ENCODE measurements at places on chromosomes 3 and 15. TPM values are rescaled to one million over a fixed set of nuclear protein-coding genes. Genes with fewer than 3 reads are reported as not detected.

DNA sequence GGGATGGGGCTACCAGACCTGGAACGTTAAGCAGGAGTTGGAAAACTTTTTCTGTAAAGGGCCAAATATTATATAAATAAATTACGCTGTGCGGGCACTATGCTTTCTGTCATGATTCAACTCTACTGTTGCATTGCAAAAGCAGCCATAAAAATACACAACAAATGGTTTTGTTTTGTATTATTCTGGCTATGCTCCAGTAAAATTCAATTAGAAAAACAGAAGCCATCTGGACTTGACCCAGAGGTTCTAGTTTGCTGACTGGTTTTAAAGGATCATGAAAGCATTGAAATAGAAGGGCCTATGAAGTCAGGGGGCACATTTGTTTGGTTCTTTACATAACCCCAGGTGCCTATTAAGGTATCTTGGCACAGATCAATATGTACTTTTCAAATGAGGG lies 647.4 kb upstream of the LMCD1 start:
- no peaks in the 10 kb centered on the region for H3K27me3 ChIP-seq
- no peak overlapping the region for H3K4me3 ChIP-seq

DNA sequence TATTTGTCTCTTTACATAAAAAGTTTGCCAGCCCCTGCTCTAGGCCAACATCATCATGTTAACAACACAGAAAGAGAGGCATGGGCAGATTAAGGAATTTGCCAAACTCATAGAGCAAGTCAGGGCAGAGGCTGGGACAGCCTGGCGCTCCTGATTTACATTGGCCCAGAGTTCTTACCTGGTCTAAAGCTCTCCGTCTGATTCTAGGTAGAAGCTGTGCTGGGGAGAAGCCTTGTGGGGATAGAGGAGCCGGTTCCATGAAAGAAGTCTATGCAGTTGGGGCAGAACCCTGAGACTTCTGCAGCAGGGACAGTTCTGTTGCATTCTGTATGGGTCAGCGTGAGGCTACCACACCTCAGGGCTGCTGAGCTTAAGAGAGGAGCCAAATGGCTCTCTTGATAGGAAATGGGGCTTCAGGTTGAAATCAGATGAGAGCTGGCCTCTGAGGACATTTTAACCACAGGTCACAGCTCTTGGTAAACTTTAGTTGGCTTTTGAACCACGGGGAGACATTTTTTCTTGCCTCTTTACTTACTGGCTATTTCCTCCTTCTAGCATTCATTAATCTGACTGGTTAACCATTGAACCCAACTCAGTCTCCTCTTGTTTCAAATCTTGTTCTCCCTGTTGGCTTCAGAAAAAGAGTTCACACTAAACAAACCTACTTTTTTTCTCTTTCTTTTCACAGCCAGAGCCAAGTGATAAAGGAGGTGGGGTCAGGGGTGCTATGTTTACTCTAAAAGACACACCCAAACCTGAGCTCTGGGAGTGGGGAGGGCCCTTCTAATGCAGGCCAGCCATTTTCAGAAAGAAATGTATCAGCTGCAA lies 250.7 kb downstream of the OPA1 start:
- H3K4me1 ChIP-seq, result peaks cover 3% of the 10 kb centered on the region
- H3K36me3 ChIP-seq, result no peaks in the 10 kb centered on the region
- DNase-seq, result no peak
- H3K27me3 ChIP-seq, result peaks cover 4% of the 10 kb centered on the region
- no peak overlapping the region for H3K27ac ChIP-seq

DNA sequence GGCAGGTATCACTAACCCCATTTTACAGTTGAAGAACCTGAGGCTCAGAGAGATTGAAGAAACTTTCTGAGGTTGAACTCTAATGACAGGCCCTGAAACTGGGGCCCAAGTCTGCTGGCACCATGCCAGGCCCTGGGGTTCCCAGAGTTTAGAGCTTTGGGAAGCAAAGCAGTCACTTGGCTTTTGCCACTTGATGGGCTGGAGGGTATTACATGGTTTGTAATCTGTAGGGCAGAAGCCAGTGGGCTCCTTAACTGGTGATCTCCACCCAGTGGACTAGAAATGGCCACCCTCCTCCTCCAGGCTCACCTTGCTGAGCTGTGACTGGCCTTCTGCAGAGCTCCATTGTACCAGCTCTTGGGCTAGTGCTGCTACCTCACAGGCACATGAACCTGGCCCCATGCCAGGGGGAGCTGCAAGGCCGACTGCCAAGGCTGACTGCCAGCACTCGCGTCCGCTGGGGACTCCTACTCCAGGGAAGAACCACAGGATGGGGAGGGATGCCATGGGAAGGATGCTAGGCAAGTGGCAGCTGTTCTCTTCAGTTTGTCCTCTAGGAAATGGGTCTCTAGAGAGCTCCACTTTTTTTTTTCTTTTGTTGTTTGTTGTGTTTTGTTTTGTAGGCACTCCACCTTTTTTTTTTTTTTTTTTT lies 104.8 kb downstream of the ETFA start:
- no peak overlapping the region for H3K4me3 ChIP-seq
- no peaks in the 10 kb centered on the region for H3K27me3 ChIP-seq
- no peak for DNase-seq
- no peak overlapping the region for H3K27ac ChIP-seq

DNA sequence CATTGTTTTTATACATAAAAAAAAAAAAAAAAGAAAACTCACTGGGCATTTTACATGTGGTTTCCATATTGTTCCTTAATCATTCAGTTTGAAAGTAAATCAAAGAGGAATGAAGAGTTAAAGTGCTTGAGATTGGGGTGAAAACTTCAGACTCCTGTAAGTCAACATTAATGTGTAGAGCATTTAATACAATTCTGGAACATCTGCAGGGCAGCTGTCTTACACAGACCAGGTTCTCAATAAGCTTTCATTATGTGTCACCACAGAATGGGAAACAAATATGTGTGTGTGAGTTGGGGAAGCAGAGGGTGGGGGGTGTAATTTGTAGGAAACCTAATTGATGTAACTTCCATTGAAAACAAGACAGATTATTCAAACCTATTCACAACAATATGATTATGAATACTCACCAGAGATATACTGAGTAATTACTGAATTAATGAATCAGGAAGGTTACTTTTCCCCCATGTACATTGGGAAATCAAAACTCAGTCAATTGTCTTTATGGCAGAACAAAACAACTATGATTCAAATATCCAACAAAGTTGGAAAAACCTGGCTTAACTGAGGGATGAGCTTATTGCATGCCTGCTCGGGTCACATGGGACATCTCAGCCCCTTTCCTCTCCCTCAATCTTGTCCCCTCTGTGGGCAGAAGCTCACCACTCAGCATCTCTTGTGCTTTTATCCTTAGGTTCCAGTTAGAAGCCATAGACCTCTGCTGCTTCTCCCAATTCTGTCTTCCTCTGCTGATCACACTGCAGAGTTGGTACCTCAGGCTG lies 281.2 kb upstream of the THBS1 start:
- no peak overlapping the region for H3K27ac ChIP-seq
- peaks cover 1% of the 10 kb centered on the region for H3K4me1 ChIP-seq
- peaks cover 3% of the 10 kb centered on the region for H3K27me3 ChIP-seq
- H3K4me3 ChIP-seq, result no peak overlapping the region

- no peak overlapping the region for H3K27ac ChIP-seq
- no peak for DNase-seq
- H3K27me3 ChIP-seq, result peaks cover 9% of the 10 kb centered on the region
- H3K4me1 ChIP-seq, result peaks cover 34% of the 10 kb centered on the region
These were observed 100.2 kb upstream of the TLE3 start for GRCh38 chr15:70197945-70198361.

- H3K4me3 ChIP-seq, result no peak overlapping the region
- H3K4me1 ChIP-seq, result peaks cover 38% of the 10 kb centered on the region
- no peaks in the 10 kb centered on the region for H3K27me3 ChIP-seq
- H3K36me3 ChIP-seq, result no peaks in the 10 kb centered on the region
These were observed 13.8 kb downstream of the VPS18 start for GRCh38 chr15:40908095-40908494.

- peak overlapping the region; percentile 37 for H3K4me3 ChIP-seq
- no peaks in the 10 kb centered on the region for H3K36me3 ChIP-seq
- no peaks in the 10 kb centered on the region for H3K27me3 ChIP-seq
These were observed 27.1 kb upstream of the PIK3CB start for GRCh38 chr3:138861798-138862197.

GRCh38 chr3:196203846-196204245 lies 7.4 kb downstream of the ZDHHC19 start:
- peaks cover 3% of the 10 kb centered on the region for H3K4me1 ChIP-seq
- H3K27ac ChIP-seq, result no peak overlapping the region
- no peak overlapping the region for H3K4me3 ChIP-seq
- no peaks in the 10 kb centered on the region for H3K36me3 ChIP-seq
- peaks cover 16% of the 10 kb centered on the region for H3K27me3 ChIP-seq

GRCh38 chr15:46518381-46518780 lies 883.6 kb downstream of the SQOR start:
- no peaks in the 10 kb centered on the region for H3K36me3 ChIP-seq
- H3K4me1 ChIP-seq, result no peaks in the 10 kb centered on the region
- H3K27me3 ChIP-seq, result no peaks in the 10 kb centered on the region
- no peak overlapping the region for H3K4me3 ChIP-seq
- DNase-seq, result no peak
- no peak overlapping the region for H3K27ac ChIP-seq

GRCh38 chr3:3172627-3173026 lies 6.9 kb downstream of the CRBN start:
- H3K27me3 ChIP-seq, result no peaks in the 10 kb centered on the region
- H3K27ac ChIP-seq, result no peak overlapping the region
- H3K36me3 ChIP-seq, result peaks cover 2% of the 10 kb centered on the region
- no peak for DNase-seq

DNA sequence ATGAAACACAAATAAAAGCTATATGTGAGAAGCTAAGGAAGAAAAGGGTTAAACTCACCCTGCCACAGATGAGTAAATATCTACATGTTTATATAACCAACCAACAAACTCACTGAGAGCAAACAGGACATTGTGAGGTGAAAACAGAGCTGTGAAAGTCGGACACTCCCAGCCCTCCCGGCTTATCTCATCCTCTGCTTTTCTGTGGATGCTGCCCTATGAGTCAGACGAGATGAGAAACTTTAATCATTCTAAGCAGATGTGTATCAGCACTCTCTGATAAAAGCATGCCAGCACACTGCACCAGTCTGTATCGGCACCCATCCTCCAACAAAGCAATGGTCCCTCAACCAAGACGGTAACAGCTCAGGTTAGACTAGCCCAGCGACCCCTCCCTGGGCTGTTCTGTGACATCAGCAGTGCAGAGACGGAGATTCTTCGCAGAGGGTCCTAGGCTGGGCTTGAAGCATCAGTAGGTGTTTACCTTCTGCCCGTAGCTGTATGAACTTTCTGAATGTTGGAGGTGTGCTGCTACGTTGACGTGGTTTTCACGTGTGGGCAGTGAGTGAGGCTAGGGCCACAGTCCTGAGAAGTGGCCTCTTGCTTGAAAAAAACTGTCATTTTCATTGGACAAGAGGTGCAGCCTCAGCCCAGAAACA lies 119.8 kb upstream of the ALDH1A3 start:
- no peak for DNase-seq
- peaks cover 13% of the 10 kb centered on the region for H3K4me1 ChIP-seq
- no peaks in the 10 kb centered on the region for H3K36me3 ChIP-seq
- no peaks in the 10 kb centered on the region for H3K27me3 ChIP-seq
- peak overlapping the region; percentile 29 for H3K27ac ChIP-seq

DNA sequence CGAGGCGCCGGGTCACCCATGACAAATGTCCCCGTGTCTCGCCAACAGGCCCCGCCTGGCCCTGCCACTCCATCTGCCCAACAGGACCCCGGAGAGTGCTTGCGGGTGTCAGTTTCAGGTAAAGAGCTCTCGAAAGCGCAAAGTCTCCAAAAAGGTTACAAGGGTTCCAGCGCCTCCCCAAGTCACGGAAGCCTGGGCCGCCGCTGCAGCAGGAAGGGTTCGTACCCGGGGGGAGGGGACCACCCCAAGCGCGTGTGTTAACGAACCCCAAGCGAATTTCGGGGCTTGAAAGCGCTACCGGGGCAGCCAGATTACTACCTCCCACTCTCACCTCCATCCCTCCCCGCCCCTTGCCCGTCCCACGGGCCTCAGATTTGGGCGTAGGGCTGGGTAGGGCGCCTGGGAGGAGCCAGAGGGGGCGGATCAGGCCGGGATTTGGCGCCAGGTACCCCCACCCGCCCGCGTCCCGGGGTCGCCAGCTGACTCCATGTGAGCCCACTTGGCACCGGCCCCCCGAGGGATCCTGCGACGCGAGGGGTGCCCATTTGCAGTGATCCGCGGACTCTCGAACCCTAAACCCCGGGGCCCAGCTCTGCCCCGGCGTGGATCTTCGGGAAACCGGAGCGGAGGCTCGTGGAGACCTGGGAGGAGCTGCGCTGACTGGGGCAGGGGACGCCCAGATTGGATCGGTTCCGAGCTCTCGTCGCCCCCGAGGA lies 85.9 kb downstream of the NR2F2 start:
- DNase-seq, result no peak
- peaks cover 56% of the 10 kb centered on the region for H3K4me1 ChIP-seq
- H3K27ac ChIP-seq, result no peak overlapping the region
- H3K4me3 ChIP-seq, result peak overlapping the region; percentile 79
- peaks cover 98% of the 10 kb centered on the region for H3K27me3 ChIP-seq

GRCh38 chr3:39186692-39187151 lies 5.7 kb downstream of the XIRP1 start:
- H3K36me3 ChIP-seq, result no peaks in the 10 kb centered on the region
- no peak overlapping the region for H3K4me3 ChIP-seq
- H3K27ac ChIP-seq, result no peak overlapping the region
- DNase-seq, result no peak

DNA sequence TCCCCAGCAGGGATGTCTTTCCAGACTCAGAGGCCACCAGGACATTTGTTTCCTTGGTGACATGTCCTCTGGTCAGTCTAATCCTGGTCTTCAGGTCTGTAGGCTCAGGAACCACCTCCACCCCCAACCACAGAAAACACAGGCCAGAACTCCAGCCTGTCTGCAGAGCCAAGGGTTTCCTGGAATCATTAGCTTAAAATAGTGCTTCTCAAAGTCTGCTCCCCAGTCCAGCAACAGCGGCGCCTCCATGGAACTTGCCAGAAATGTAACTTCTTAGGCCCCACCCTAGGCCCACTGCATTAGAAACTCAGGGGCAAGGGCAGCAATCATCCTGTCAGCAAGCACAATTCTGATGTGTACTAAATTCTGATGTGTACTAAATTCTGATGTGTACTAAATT lies 20.0 kb downstream of the SLC28A1 start:
- no peak for DNase-seq
- peaks cover 3% of the 10 kb centered on the region for H3K27me3 ChIP-seq
- peaks cover 5% of the 10 kb centered on the region for H3K4me1 ChIP-seq
- H3K4me3 ChIP-seq, result no peak overlapping the region

- H3K27ac ChIP-seq, result no peak overlapping the region
- H3K27me3 ChIP-seq, result no peaks in the 10 kb centered on the region
- no peak for DNase-seq
- no peaks in the 10 kb centered on the region for H3K36me3 ChIP-seq
- H3K4me3 ChIP-seq, result no peak overlapping the region
- no peaks in the 10 kb centered on the region for H3K4me1 ChIP-seq
These were observed 193.1 kb downstream of the NR1D2 start for GRCh38 chr3:24137958-24138875.

The UPK1B gene
- total RNA-seq, result not detected

The DPPA2 gene
- 1.1 TPM for total RNA-seq

The AP3B2 gene
- total RNA-seq, result 17.4 TPM

The SPINT1 gene
- total RNA-seq, result 1.3 TPM

The MST1 gene
- total RNA-seq, result 18.1 TPM

The ACTC1 gene
- total RNA-seq, result 2.8 TPM

The TP63 gene
- not detected for total RNA-seq

All from neural crest cell (in vitro differentiated cells).